ENCODE measurements at places on chromosomes 1 and 21.

DNA sequence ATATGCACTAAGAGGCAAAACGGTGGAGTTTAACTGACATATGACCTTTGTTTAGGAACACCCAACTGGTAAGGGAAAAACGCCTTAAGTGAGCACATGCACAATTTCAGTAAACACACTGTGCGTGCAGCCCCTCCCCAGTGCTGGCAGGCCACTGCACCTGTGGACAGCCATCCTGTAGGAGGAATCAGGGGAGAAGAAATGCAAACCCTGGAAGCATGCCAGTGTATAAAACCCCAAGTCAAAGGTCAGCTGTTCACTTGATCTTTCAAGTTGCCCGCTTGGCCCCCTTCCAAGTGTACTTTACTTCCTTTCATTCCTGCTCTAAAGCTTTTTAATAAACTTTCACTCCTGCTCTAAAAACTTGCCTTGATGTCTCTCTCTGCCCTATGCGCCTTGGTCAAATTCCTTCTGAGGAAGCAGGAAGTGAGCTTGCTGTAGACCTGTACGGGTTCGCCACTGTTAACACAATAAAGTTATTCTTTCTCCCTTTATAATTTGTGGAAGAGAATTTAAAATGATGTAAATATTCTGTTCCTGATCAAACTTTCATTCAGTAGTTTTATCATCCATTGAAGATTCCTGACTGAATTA, 31.8 kb downstream of the USP25 start:
- DNase-seq = no peak

- DNase-seq = no peak
Measured at GRCh38 chr1:156108664-156109241, 5.8 kb upstream of the LMNA start.

- no peak for DNase-seq
Measured at GRCh38 chr1:87052961-87053360, 138.5 kb downstream of the HS2ST1 start.

DNA sequence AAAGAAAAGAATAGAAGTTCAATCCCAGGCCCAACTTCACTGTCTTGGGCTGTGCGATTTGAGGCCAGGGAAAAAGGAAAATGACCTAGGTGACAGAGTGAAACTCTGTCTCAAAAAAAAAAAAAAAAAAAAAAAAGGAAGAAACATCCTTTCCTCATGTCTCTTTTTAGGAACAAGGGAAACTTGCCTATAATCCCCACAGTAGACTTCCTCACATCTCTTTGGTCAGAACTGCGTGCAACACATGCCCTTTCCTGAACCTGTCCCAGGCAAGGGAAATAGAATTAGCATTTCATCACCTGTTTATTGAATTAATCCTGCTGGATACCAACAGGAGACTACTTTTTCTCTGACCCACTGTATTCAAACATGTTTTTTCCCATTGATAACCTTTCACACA, 2.3 kb downstream of the DCST1 start:
- no peak for DNase-seq

DNA sequence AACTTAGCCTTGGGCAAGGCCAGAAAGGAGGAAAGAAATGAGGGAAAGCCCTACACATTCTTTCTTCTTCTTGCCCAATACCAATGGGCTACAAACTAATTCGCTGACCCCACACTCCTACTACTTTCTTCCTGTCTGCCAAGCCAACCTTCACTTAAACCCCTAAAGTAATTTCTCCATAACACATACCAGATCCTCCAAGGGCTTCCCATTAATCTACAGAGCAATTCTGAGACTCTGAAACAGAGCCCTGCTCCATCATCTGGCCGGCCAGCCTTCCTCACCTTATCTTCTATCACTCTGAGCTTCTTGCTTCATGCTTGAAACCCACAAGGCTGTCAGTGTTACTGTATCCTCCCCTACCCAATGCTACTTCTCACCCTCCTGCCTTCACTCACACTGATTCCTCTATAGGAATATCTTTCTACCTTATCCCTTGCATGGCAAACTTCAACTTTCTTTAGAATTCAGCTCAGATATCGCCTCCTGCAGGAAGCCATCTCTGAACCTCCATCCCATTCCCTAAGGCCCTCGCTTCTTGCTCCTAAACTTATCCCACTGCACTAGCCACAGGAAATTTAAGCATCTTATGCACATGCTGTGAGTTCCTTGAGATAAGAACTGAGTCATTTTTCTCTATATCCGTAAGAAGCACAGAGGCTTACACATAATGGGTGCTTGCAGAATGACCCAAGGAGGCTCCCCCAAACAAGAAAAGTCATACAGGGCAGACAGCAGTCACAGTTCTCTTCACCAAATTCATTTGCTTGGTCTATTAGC, 81.9 kb downstream of the JAK1 start:
- peak; percentile 11 for DNase-seq

- DNase-seq = no peak
Measured at GRCh38 chr1:243364866-243365265, 109.0 kb downstream of the SDCCAG8 start.

- DNase-seq = peak; percentile 65
Measured at GRCh38 chr1:19430121-19431068, 54.9 kb downstream of the CAPZB start.

GRCh38 chr1:205936846-205937586, 6.2 kb downstream of the SLC26A9 start:
- peak; percentile 92 for DNase-seq

- DNase-seq = no peak
Measured at GRCh38 chr1:84797603-84798002, 95.4 kb downstream of the LPAR3 start.

- no peak for DNase-seq
Measured at GRCh38 chr1:72516826-72517225, 234.5 kb upstream of the NEGR1 start.

GRCh38 chr1:21278860-21279845, 11.1 kb downstream of the ECE1 start:
- DNase-seq = peak; percentile 30

Data from fibroblast of skin of right biceps (primary cell).